Left ventricle myocardium inferior (tissue), 1 donor: ENCODE measurements at places on chromosomes 11 and 22. TPM values are rescaled to one million over a fixed set of nuclear protein-coding genes. Genes with fewer than 3 reads are reported as not detected.

GRCh38 chr11:20990447-20990846, 321.1 kb downstream of the NELL1 start:
- no peaks in the 10 kb centered on the region for H3K4me1 ChIP-seq
- no peaks in the 10 kb centered on the region for H3K36me3 ChIP-seq
- H3K27me3 ChIP-seq: no peaks in the 10 kb centered on the region
- H3K4me3 ChIP-seq: no peak overlapping the region

Gene SLC1A2
- 8.4 TPM for total RNA-seq

Gene C1QTNF5
- 14.4 TPM for total RNA-seq

GRCh38 chr11:79205786-79206185, 235.0 kb downstream of the TENM4 start:
- H3K27ac ChIP-seq: no peak overlapping the region
- no peaks in the 10 kb centered on the region for H3K4me1 ChIP-seq
- no peak overlapping the region for H3K4me3 ChIP-seq
- H3K27me3 ChIP-seq: no peaks in the 10 kb centered on the region

- H3K4me3 ChIP-seq: no peak overlapping the region
- no peak overlapping the region for H3K27ac ChIP-seq
- H3K36me3 ChIP-seq: no peaks in the 10 kb centered on the region
- no peaks in the 10 kb centered on the region for H3K4me1 ChIP-seq
- no peaks in the 10 kb centered on the region for H3K27me3 ChIP-seq
Measured at GRCh38 chr11:111521135-111521534, 6.6 kb downstream of the HOATZ start.

Gene RAB36
- 0.47 TPM for total RNA-seq

DNA sequence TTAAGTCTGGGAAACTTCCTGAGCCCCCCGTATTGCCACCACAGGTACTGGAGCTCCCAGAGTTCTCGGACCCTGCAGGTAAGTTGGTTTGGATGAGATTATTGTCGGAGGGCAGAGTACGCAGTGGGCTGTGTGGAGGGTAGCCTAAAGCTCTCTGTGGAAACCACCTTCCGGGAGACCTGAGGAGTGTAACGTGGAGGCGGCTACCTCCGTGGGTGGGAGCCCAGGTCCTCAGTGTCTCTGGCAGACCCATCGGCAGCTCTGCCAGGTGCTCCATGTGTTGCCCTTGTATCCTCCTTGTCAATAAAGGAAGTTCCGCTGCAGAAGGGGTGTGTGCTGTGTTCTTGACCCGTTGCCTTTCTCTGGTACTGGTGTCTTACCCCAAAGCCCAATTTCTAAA, 61.4 kb downstream of the SYT13 start:
- peaks cover 58% of the 10 kb centered on the region for H3K36me3 ChIP-seq
- H3K4me1 ChIP-seq: no peaks in the 10 kb centered on the region
- H3K27me3 ChIP-seq: no peaks in the 10 kb centered on the region
- no peak overlapping the region for H3K27ac ChIP-seq
- H3K4me3 ChIP-seq: no peak overlapping the region
- no peak for DNase-seq

DNA sequence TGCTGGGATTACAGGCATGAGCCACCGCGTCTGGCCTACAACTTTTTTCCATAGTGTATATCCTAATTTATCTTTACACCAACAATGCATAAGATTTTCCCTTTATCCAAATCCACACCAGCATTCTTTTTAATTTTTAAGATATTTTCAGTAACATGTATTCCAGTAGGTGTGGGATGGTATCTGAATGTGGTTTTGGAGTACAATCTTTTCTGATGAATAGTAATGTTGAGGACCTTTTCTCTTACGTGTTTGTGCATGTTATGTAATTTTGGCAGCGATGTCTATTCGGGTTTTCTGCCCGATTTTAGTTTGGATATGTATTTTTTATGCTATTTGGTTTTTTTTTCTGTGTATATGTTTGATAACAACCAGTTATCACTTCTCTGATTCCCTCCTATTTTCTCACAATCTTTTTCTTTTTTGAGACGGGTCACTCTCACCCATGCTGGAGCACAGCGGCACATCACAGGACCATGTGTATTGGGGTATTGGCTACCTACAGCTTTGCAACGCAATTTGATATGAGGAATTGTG, 114.6 kb upstream of the GRK3 start:
- no peaks in the 10 kb centered on the region for H3K27me3 ChIP-seq
- no peak for DNase-seq
- H3K4me1 ChIP-seq: peaks cover 44% of the 10 kb centered on the region
- H3K27ac ChIP-seq: no peak overlapping the region
- no peak overlapping the region for H3K4me3 ChIP-seq

Gene LMNTD2
- total RNA-seq: 0.52 TPM

DNA sequence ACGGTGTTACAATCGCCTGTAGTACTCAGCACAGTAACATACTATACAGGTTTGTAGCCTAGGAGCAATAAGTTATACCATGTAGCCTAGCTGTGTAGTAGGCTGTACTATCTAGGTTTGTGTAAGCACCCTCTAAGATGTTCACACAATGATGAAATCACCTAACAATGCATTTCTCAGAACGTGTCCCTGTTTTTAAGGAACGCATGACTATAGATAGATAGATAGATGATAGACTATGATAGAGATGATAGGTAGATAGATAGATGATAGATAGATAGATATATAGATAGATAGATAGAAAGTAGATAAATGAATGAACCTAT, 203.9 kb downstream of the FAM76B start:
- DNase-seq: no peak
- H3K36me3 ChIP-seq: no peaks in the 10 kb centered on the region
- H3K27ac ChIP-seq: no peak overlapping the region
- H3K4me3 ChIP-seq: no peak overlapping the region
- no peaks in the 10 kb centered on the region for H3K4me1 ChIP-seq

Gene HYLS1
- total RNA-seq: 4.5 TPM

Gene POTEH
- not detected for total RNA-seq

Gene ZC3H12C
- 16.8 TPM for total RNA-seq

Gene CENPM
- 0.47 TPM for total RNA-seq

Gene RHOD
- total RNA-seq: 49.5 TPM
